Esophagus mucosa (tissue), 1 donor: ENCODE measurements at places on chromosomes 16 and 17. TPM values are rescaled to one million over a fixed set of nuclear protein-coding genes. Genes with fewer than 3 reads are reported as not detected.

DNA sequence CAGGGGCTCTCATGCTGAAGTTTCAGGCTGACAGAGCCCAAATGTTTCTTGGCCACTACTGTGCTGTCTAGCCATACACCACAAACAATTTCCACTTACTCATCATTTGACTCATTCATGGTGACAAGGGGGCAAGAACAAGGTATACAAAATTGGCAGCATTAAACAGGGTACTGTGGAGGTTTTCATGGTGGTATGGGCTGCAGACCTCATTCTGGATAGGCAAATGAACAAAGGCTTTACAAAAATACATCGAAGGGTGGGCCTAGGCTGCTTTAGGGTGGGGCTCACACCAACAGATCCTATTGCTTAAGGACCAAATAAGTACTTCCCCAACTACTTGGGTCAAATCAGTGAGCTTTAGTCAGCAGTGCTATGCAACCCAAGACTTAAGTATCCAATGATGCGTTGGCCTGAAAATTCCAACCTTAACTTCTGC, 53.0 kb downstream of the N4BP1 start:
- peak; percentile 24 for ATAC-seq

The PPM1D gene
- 9.5 TPM for total RNA-seq

GRCh38 chr17:44005527-44006271, 1.3 kb downstream of the NAGS start:
- peak; percentile 55 for ATAC-seq

The PRSS53 gene
- total RNA-seq: 0.48 TPM

GRCh38 chr17:43810823-43811222, 22.1 kb downstream of the MPP3 start:
- ATAC-seq: no peak

The PTGES3L gene
- total RNA-seq: 0.28 TPM

DNA sequence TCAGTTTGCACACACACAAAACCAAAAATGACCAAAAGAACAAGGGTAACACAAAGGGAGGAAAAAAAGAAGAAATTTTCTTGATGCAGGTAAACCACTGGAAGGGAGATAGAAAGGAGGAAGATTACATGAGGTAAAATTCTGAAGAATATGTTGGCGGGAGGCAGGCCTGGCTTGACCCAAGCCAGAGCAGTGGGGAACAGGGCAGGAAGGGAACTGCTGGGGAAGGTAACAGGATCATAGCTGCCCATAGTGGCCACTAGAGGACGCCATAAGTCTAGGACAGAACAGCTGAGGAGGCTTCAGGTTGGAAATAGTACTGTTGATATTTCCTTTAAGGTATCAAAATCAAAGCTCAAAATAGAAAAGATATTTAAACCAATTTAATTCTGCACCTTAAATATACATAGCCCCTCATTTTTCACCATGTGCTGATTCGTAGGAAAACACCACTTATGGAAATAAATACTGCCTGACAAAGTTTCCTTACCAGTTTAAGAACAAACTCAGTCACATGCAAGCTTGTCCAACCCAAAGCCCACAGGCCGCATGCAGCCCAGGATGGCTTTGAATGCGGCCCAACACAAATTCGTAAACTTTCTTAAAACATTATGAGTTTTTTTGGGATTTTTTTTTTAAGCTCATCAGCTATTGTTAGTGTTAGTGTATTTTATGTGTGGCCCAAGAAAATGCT, 15.5 kb downstream of the VPS35 start:
- ATAC-seq: peak; percentile 91

GRCh38 chr17:30524847-30525246, 47.6 kb downstream of the GOSR1 start:
- ATAC-seq: no peak

The EPOP gene
- 4.9 TPM for total RNA-seq

DNA sequence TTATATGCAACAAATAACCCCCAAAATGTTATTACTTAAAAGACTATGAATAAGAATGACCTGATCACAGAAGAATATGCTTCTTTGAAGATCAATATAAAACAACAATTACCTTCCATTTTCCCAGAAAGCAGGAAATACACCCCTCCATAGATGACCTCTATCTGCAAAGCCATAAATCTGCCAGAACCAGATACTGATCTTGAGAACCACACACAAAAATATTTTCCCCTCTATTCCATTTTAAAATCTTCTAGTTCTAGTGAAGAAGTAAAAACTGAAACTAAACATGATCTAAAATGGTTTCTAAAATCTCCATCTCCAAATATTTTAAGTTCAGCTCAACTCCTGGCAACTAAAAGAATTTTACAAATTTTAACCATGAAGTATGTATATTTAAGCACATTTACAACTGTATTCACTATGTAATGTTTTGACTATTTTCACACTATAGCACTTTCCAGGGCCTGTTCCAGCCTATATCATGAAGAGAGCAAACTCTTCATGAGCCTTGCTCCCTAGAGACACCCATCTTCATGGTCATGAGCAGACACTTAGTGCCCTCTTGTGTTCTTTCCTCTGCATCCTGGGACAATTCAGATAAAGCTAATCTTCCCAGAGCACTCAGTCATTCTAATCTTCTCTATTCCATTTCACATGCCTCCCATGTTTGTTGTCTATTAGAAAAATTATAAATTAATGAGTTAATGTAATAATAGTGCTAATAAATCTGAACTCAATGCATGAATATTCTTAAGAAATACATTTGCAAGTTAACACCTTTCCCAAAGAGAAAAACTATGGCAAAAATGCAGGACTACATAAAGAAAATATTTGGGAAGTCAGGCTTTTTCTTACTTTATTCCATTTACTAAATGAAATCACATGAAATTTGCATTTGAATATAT, 87.0 kb downstream of the HELZ start:
- ATAC-seq: peak; percentile 46

DNA sequence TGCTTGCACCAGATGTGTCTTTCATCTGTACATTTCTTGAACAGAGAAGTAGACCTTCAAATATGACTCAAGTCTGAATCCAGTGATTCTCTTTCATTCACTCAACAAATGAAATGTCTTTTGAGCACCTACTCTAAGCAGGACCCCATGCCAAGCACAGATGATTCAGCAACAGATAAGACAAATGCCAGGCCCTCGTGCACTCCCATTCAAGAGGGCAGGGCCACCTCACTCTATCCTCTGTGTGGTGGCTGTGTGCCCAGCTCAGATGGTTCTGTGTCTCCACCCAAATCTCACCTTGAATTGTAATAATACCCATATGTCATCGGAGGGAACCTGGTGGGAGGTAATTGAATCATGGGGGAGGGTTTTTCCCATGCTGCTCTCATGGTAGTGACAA, 74.1 kb upstream of the NKD1 start:
- peak; percentile 17 for ATAC-seq

The SHISA6 gene
- 2.0 TPM for total RNA-seq

The TP53TG3 gene
- total RNA-seq: not detected

The MARVELD3 gene
- 3.6 TPM for total RNA-seq

GRCh38 chr16:57834936-57835335, 32.6 kb upstream of the KIFC3 start:
- ATAC-seq: peak; percentile 88

- ATAC-seq: no peak
Observed at GRCh38 chr16:48617104-48617705, 7.2 kb upstream of the N4BP1 start.

DNA sequence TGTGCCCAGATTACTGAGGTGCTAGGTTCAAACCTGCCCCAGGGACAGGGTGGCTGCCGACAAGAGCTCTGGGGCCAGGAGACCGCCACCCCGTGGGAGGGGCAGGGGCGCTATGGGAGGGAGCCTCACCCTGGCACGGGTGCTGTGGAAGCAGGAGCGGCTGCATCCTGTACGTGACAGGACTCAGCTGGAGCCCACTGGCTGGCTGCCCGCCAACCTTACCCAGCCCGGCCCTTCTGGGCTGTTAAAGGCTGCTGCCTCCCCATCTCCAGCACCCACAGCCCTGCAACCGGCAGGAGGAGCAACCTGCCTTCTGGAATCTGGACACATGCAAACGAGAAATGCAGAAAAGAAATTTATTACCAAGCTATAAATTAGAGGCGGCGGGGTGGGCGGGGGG, 11.2 kb downstream of the PAM16 start:
- ATAC-seq: no peak

- ATAC-seq: peak; percentile 69
Observed at GRCh38 chr17:62966426-62967204, 580 bp downstream of the TANC2 start.

GRCh38 chr17:74135391-74136167, 67.9 kb upstream of the RPL38 start:
- ATAC-seq: no peak

DNA sequence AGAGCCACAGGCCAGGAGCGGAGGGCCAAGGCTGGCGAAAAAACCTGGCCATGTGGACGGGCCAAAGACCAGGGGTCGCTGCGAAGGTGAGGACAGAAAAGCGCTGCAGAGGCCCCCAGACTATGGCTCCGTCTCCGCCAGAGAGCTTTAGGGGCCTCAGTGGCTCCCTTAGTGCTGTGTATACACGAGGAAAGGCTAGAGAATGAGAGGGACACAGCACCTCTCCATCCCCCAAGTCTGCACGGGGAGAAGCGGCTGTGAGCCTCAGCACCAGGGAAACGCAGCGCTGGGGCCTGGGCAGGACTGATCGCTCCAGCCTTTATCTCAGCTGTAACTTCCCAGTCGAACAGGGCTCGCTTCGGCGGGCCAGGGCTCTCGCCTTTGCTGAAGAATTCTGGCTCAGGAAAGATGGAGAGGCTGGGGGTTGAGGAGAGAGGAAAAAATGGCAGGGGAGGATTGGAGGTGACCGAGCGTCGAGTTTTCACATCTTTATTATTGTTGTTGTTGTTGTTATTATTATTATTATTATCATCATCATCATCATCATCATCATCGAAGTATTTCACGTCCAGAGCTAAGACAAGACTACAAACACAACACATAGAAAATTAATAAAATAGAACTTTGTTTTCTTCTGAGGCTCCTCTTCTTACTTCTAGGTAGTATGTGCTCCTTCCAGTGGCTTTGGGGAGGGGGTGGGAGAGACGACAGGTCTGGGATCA, 1.9 kb upstream of the HOXB5 start:
- ATAC-seq: no peak

The ITPRIPL2 gene
- total RNA-seq: 29.2 TPM

The CCDC144A gene
- total RNA-seq: 1.4 TPM

- no peak for ATAC-seq
Observed at GRCh38 chr17:3979290-3979611, 15.0 kb upstream of the ATP2A3 start.

DNA sequence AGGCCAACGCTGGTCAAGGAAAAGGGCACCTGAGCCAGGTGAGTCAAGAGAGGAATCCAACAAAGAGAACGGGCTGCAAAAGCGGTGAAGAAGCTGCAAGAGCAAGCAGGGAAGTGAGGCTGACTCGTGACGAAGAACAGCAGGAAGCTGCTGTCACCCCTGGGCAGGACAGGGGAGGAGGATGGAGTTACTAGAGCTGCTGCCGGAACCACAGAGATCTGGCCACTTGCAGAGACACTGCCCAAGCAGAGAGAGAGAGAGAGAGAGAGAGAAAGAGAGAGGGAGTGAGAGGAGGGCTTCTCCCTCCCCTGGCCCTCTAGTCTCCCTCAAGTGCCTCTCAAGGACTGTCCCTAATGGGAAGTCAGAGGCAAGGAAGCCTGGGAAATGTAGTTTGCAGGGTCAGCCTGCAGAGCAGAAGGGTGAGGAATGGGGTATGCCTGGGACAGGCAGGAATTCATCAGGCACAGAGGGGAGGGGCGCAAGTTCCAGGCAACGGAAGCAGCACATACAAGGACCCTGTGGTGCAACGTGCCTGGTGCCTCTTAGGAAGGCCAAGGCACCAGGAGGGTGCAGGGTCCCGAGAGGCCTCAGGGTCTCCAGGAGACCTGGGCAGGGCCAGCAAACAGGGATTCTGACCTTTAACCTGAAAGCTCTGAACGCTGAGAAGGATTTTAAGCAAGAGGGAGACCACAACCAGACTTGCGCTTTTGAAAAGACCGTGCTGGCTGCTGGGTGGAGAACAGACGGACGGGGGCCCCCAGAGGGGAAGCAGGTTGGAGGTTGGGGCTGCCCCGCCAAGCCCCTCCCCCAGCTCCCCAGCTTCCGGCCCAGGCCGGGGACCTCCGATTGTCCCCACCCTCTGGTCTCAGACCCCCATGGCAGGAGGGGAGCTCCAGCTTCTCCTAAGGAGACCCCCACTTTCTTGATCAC, 45.8 kb upstream of the CIBAR2 start:
- ATAC-seq: no peak

DNA sequence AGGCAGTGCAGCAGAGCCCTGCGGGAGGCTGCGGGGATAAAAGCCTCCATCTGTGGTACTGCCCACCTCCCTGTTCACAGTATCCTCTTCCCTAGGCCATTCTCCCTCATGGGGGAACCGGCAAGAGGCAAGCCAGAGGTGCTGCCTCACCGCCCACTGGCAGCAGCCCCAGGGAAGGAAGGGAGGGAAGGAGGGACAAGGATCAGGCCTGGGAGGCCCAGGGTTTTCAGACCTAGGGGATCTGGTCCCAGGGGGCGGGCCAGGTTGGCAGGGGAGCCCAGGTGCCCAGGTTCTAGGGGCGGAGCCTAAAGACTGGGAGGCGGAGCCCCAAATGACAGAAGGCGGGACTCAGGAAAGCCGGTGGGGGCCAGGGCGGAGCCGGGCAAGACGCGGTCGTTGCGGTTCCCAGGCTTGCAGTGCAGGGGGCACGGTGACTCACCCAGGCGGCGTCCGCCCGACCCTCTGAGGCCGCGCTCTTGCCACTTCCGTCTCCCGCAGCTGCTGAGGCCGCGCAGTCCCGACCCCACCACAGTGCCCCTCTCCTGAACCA, 3.0 kb upstream of the MTMR4 start:
- ATAC-seq: peak; percentile 59

DNA sequence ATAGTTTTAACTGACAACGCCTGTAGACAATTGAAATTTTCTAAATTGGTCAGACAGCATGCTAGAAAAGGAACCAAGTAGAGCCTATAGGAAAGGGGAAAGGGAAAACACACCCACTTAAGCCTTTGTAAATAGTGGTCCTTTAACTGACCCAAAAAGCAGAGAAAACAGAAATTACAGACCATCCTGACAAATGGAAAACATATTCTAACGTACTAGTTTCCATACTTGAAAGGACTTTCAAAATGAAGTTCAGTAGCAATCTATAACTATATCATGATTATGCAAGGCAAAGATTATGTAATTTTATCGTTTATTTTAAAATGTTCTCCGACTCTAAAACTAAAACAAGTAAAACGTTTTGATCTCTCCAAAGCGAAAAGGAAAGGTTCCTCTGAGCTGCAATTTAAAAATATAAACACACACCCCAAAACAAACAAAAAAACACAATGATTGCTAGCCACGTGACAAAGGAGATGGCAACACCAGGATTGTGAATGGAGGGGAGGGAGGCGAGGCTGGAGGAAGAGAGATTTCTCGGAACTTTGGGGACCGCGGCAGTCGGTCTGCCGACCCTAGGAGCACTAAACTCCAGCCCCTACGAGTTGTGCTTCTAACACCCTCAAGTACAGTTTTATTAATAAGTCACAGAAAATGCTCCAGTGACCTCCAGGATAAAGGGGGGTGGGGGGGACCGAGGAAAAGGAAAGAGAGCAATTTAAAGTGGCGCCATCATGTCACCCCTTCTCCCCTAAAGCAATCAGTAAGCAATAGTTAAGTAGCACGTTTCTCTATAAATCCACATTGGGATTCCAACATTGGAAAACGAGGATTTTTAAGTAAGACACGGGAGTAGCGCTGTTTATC, 1.7 kb downstream of the KANSL1 start:
- no peak for ATAC-seq

- no peak for ATAC-seq
Observed at GRCh38 chr17:7083592-7083991, 3.5 kb upstream of the CLEC10A start.

The ACSM3 gene
- total RNA-seq: 1.5 TPM

- ATAC-seq: no peak
Observed at GRCh38 chr17:69417545-69418483, 3.3 kb downstream of the MAP2K6 start.
